Caki2 (cell line): ENCODE measurements at places on chromosomes 6 and 20. TPM values are rescaled to one million over a fixed set of nuclear protein-coding genes. Genes with fewer than 3 reads are reported as not detected.

DNA sequence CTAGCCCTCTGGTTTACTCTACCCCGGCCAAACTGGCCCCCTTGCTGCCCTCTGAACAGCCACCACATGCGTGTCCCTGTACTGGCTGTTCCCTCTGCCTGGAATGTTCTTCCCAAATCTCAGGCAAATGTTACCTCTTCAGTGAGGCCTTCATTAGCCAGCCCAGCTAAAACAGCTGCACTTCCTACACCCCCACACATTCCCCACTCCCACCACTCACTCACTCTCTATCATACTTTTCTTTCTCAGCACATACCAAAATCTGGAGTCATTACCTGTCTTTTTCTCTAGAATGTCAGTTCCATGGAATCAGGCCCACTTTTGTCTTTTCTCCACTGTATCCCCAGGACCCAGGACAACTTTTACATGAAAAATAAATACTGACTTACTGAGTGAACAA is 401.2 kb upstream of the SULF2 start:
- DNase-seq, result no peak

The MUC21 gene
- total RNA-seq, result not detected in 2 replicates

The PSMF1 gene
- total RNA-seq, result 58.2 and 79.3 TPM in 2 replicates

The ZC2HC1B gene
- total RNA-seq, result not detected in 2 replicates

The FAM184A gene
- 0.10 TPM in 1 of 2 replicates, not detected in the other for total RNA-seq
